Stimulated activated CD4-positive, alpha-beta T cell treated with anti-CD3 and anti-CD28 coated beads, Interleukin-4, amount 100 ng/mL, for 4 hours (primary cell): ENCODE measurements at places on chromosomes 3 and 15.

DNA sequence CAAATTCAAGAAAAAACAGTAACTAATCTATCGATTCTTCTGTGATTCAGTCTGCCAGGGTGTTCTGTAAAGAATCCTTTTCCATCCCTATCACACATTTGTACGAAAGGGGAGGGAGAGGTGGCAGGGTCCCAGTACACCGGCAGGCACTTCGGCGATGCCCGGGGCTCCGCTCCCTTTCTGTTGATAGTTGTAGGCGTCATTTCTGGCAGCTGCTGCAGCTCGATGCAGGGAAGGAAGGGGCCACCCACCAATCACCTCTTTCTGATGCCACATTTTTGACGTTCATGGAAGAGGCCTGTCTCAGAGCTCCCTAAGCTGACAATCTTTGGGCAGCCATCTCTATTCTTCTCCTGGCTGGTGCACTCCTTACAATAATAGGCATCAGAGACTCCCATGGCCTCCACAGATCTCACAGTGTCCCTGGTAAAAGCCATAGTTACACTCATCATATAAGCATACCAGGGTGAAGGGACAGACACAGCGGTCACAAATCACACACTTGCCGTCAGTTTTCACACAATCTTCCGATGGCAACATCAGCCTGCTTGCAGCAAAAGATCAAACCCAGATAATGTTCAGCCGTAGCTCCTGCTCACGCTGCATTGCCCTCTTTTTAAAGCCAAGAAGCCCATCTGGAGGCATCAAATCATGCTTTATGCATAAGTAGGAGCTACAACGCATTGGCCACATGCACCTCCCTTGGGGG, 60.8 kb upstream of the ZBTB38 start:
- peak; percentile 12 for DNase-seq

GRCh38 chr3:44104043-44104442, 137.6 kb upstream of the TOPAZ1 start:
- no peak for DNase-seq

GRCh38 chr3:114892880-114893279, 254.2 kb downstream of the ZBTB20 start:
- no peak for DNase-seq

DNA sequence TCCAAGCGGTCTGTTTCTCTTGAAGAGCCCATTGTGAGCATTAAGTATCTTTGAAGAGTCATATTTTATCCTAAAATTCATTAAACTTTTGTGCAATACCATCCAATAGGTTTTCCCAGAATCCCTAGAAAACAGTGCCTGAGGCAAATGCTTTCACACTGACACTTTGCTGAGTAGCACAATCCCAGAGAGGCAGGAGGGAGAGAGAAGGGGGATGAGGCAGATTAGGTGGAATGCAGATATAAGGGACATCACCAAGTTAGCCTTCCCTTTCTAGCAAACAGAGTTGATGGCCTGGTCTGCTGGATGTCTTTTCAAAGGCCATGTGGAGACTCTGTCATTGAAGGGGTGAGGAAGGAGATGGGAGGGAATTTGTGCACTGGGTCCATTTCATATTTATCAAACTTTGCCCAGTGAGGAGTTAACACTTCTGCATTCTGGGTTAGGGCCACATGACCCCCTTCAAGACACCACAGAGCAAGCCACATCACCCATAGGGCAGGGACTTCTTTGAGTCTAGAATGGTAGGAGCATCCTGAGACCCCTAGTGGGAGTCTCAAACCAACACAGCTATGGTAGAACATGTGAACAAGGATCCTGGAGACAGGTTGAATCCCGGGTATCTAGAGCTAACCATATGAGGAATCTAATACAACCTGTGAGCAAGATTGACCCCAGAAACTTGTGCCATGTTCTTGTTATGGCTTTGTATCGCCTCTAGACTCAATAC, 32.0 kb upstream of the SEMA6D start:
- no peak for DNase-seq

DNA sequence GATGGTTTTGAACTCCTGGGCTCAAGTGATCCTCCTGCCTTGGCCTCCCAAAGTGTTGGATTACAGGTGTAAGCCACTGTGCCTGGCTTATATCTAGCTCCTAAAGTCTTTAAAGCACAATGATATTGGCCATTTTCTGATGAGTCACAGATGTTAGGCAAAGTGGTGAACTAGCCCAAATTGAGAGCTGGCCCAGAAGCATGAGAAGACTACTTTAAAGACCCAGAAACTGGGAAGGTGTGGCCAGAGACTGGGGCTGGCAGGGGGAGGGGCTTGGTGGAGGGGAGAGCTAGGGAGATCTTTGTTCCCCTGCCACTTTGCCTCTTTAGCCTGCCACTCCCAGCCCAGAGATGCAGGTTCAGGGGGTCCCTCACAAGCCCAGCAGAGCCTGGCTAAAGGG, 21.6 kb downstream of the CHRNA3 start:
- DNase-seq, result no peak

DNA sequence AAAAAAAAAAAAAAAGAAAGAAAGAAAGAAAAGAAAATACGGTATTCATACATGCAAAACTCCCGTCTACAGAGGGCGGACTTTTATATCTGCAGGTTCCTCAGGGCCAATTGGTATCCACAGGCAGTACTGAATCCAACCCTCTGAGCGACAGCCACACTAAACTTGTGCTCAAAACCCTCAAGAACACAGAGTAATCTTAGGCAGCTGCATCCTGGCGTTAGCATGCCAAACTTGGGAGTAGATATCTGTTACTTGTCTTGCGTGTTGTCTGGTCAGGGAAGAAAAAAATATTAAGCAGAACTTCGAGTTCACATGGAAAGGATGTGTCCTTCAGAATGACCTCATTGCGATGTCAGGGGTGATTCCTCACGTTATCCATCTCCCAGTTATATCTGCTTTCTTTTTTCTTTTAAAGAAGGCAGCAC, 12.8 kb downstream of the SNAP23 start:
- no peak for DNase-seq

- no peak for DNase-seq
Observed at GRCh38 chr15:34223904-34224596, 766 bp upstream of the EMC4 start.

- no peak for DNase-seq
Observed at GRCh38 chr3:32681811-32682210, 3.2 kb upstream of the CNOT10 start.

DNA sequence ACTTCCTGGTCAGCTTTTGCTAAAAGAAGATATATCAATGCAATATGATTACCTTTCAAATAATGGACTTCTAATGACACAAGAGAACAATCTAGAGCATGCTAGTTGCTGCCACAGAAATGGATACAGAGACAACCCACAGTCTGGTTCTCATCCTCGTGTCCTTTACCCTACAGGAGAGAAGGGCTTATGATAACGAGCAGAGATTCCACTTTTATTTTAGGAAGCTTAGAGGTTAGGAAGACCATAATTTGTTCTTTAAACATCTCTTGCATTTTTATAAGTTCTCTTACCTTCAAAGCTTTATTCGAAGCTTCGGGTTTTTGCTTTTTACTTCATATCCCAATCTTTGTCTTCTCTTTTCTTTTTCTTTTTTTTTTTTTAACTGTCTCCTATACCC, 39.1 kb downstream of the FILIP1L start:
- DNase-seq, result no peak

GRCh38 chr3:86923071-86923491, 67.9 kb downstream of the VGLL3 start:
- no peak for DNase-seq

DNA sequence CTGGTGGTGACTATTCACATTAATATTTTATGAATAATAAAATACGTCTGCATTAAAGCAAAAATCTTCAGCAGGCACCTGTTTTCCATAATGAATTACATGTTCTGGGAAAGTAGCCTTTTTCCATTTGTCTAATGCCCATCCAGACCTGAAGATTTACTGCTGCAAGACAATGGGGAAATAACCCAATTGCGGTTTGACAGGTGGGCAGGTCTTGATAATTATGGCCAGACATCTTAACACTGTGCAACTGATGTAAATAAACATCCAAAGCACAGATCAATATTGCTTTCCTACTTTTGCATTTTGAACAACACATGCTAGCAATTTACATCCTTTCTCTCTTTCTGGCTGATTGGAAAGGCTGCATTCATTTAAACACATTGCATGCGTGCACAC, 173.9 kb downstream of the MEIS2 start:
- no peak for DNase-seq

DNA sequence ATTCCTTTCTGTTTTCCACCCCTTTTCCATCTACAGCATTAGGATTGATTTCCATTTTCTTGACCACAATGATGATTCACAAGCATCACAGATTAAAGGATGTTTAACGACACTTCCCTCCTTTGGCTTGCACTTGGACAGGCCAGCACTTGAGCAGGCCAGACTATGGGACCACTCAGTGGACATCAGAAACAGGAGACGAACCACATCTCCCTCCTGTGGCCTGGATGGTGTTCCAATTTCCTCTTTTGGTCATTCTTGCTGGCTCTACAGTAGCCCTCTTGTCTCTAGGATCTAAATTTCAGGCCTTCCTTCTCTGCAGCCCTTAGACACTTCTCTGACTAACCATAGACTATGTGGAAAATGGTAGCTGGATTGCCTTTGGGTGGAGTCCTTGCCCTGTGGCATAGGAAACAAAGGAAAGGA, 78.8 kb upstream of the BOC start:
- no peak for DNase-seq

GRCh38 chr3:119644481-119644880, 15.9 kb downstream of the POPDC2 start:
- DNase-seq, result no peak

GRCh38 chr3:66383023-66383422, 117.8 kb downstream of the LRIG1 start:
- no peak for DNase-seq

DNA sequence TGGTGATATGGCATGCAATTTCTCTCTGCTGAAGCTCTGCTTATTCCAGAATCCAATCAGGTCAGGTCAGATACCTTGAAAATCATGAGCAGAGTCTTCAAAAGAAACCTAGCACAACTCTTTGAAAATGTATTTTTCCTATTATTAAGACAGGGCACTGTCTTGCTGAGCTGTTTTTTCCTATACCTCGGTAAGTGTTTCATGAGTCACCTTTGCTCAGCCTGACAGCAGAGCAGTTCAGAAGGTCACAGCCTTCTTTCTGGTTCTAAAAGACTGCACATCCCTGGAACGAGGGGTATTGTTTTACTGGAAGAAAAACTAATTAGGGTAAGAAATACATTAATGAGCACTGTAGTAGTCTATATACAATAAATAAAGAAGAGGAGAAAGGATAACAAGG, 422.0 kb downstream of the SOX2 start:
- no peak for DNase-seq

- no peak for DNase-seq
Observed at GRCh38 chr15:63385911-63386531, 4.4 kb upstream of the CA12 start.

DNA sequence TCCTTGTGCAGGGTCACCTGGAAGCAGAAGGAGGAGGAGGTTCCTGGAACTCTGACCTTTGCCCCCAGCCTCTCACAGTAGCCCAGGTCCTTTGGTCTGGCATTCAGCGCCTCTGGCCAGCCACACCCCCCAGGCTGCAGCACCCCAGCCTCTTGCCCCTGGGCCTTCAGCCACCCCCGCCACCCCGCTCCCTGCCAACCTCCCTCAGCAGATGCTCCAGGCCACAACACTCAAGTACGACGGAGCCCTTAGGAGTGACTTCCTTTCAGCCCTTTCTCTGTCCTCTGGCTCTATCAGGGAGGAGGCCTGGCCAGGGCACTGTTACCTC, 45.2 kb downstream of the GRIP2 start:
- DNase-seq, result no peak

- no peak for DNase-seq
Observed at GRCh38 chr3:152271501-152272236, 2.9 kb downstream of the MBNL1 start.

DNA sequence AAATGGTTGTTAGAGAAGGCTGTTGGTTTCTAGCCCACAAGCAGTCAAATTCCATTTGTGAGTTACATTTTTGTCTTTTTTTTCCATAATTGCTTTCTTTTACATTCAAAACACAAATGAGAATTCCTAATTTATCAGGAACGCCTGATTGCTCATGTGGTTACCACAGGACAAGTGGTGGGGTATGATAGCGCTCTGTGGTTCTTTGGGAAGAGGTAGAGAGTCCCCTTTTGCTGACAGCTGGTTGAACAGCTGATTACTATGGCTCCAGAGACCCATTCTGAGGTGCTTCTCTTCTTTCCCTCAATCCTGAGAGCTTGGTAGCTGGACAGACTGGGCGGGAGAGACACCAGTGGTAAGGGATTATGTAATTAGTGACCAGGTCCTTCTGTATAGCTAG, 24.4 kb downstream of the CNOT10 start:
- DNase-seq, result no peak

DNA sequence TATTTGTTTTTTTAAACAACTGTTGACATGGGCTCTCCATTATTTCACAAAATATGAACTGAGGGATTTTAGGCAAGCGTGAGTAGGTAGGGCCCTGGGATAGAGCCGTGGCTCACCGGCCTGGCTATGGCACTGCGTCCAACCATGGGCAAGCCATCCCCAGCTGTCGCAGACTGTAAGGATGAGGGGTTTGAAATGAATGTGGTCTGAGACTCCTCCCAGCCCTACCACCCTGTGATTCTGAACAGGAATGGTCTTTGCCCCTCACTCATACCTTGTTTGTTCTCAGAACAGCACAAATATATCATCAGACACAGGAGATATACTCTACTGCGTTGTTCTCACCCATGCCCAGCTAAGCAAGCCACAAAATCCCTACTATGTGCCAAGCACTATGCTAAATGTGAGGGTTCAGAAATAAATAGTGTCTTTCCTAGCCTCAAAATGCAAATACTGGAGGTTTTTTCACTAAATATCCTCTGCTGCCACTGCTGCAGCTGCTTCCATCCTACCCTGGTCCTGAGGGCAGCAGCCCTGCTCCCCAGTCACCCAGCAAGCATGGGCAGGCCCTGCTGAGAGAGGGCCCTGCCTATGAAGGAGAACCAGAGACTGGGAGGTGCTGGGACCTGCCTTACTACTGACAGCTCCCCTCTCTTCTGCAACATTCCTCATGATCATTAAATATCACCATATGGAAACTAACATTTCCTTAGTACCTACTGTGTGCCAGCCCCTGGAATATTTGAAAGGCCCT, 102.8 kb downstream of the XXYLT1 start:
- DNase-seq, result no peak

DNA sequence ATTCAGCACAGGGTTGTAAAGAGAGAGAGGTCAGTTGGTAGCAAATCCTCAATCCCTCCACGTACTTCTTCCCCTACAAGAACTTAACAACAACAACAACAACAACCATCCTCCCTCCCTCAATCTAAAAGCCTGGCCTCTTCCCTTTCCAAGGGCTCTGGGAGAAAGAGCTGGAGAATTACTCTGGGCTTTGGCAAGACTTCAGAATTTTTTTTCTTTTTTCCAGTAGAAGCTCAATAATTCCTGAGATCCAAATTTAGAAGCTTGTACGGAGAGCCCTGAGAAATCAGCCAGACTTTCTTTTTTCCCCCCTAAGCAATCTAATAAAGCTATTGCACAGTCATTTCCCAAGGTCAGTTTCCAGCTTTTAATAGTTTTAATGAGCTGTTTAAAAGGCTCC, 95.8 kb upstream of the CACNA2D3 start:
- no peak for DNase-seq

DNA sequence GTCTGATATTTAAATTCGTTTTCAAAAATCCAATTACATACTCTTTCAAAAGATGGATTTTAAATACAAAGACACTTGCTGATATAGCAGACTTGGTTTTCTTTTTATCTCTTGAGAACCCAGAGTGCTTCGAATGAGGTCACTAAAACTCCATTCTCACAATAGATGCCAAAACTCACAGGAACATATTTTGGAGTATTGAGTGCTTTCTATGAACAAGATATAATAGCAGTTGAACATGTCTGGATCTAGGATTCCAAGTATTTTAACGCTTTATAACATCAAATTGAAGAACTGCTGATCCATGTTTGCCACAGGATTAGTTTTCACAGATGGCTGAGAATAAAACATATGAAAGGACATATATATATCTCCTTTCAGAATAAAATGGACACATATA, 113.2 kb downstream of the SAMMSON start:
- DNase-seq, result no peak
